Spleen (tissue), 13 donors: ENCODE measurements at places on chromosomes 12 and 14. TPM values are rescaled to one million over a fixed set of nuclear protein-coding genes. Genes with fewer than 3 reads are reported as not detected.

- peaks cover 44% of the 10 kb centered on the region for H3K4me1 ChIP-seq
- peaks cover 19% of the 10 kb centered on the region for H3K36me3 ChIP-seq
- H3K4me3 ChIP-seq: peak overlapping the region; percentile 70
- DNase-seq: no peak
Observed at GRCh38 chr12:48717252-48717695, 767 bp upstream of the CCNT1 start.

DNA sequence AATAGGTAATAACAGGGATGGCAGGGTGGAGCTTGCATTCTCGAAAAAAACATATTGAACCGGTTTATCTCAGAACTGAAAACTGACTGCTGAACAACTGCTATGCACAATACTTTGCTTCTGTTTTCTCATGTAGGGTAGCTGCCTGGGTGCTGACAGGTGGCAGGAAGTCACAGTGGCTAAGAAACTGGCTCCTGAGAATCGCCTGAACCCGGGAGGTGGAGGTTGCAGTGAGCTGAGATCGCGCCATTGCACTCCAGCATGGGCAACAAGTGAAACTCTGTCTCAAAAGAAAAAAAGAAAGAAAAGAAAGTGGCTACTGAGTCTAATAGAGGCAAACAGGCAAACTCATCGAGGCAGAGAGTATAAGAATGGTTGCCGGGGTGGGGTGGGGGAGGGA, 113.1 kb downstream of the CCDC60 start:
- H3K4me3 ChIP-seq: no peak overlapping the region
- H3K4me1 ChIP-seq: no peaks in the 10 kb centered on the region
- no peak overlapping the region for H3K27ac ChIP-seq
- DNase-seq: no peak
- no peaks in the 10 kb centered on the region for H3K27me3 ChIP-seq
- H3K36me3 ChIP-seq: no peaks in the 10 kb centered on the region

DNA sequence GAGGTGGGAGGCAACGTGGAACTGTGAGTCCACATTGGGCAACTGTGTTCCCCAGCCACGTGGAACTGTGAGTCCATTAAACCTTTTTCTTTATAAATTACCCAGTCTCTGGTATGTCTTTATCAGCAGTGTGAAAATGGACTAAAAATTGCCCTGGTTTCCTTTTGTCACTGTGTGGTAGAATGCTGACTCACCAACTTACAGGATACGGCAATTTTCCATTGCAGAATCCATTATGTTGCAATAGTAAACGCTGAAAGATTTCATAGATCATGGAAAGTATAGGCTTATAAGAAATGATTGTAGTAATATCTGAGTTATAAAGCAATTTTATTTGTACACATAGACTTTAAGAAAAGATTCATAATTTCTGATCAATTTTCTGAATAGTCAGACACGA, 93.0 kb downstream of the GTF2A1 start:
- no peak overlapping the region for H3K4me3 ChIP-seq
- no peaks in the 10 kb centered on the region for H3K36me3 ChIP-seq
- H3K27me3 ChIP-seq: no peaks in the 10 kb centered on the region
- peak overlapping the region; percentile 28 for H3K27ac ChIP-seq
- no peak for DNase-seq

The CLMN gene
- 21.4 TPM for total RNA-seq

The ACSS3 gene
- 5.9 TPM for total RNA-seq

DNA sequence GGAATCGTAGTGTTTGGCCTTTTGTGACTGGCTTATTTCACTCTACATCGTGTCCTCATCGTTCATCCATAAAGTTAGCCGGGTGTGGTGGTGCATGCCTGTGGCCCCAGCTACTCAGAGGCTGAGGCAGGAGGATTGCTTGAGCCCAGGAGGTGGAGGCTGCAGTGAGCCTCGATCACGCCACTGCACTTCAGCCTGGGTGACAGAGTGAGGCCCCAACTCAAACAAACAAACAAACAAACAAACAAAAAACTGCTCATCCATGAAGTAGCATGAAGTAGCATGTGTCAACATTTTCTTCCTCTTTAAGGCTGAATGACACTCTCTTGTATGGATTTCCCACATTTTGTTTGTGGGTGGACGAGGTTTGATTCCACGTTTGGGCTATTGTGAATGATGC, 44.0 kb upstream of the MEG3 start:
- no peak overlapping the region for H3K4me3 ChIP-seq
- no peaks in the 10 kb centered on the region for H3K4me1 ChIP-seq
- no peaks in the 10 kb centered on the region for H3K27me3 ChIP-seq
- DNase-seq: peak; percentile 14
- no peak overlapping the region for H3K27ac ChIP-seq

DNA sequence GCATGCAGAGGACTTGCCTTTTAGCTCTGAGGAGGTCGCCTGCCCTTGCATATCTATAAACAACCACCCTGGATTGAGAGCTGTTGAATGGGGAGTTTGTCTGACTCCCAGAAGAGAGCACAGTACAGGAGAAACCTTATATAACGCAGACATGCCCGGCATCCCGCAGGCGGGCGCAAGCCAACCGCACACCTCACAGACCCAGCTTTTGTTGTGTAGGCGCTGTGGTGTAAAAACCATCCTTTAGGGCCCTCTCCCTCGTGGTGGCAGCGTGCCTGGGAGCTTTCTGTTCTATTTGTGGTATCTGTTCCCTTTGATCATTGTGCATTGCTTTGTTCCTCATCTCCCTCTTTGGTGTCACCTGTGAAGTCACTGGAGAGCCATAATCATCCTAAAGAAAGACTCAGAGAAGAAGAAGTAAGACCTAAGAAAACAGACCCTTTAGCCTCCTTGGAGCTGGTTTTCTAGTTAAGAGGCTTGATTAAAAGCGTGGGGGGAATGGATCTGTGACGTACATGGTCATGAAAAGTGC, 77.7 kb downstream of the ETV6 start:
- H3K4me1 ChIP-seq: peaks cover 95% of the 10 kb centered on the region
- no peak overlapping the region for H3K27ac ChIP-seq
- no peak for DNase-seq
- no peaks in the 10 kb centered on the region for H3K36me3 ChIP-seq

The POTEM gene
- not detected for total RNA-seq

DNA sequence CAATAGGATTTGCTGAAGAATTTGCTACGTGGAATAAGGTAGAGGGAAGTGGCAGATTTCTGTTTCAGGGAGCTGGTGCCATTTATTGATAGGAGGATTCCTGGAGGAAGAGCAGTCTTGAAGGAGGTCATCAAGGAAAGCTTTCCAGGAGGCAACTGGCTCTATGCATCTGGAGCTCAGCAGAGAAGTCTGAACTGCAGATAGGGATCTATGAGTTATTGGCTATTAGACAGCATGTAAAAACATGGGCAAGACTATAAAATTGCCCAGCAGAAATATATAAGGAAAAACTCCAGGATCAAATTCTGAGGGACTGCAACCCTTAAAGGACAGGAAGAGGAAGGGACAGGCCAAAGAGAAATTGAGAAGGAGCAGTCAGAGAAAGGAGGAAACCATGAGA, 8.9 kb upstream of the RAP1B start:
- H3K27ac ChIP-seq: no peak overlapping the region
- no peak overlapping the region for H3K4me3 ChIP-seq
- no peaks in the 10 kb centered on the region for H3K27me3 ChIP-seq
- H3K4me1 ChIP-seq: peaks cover 10% of the 10 kb centered on the region
- no peak for DNase-seq

DNA sequence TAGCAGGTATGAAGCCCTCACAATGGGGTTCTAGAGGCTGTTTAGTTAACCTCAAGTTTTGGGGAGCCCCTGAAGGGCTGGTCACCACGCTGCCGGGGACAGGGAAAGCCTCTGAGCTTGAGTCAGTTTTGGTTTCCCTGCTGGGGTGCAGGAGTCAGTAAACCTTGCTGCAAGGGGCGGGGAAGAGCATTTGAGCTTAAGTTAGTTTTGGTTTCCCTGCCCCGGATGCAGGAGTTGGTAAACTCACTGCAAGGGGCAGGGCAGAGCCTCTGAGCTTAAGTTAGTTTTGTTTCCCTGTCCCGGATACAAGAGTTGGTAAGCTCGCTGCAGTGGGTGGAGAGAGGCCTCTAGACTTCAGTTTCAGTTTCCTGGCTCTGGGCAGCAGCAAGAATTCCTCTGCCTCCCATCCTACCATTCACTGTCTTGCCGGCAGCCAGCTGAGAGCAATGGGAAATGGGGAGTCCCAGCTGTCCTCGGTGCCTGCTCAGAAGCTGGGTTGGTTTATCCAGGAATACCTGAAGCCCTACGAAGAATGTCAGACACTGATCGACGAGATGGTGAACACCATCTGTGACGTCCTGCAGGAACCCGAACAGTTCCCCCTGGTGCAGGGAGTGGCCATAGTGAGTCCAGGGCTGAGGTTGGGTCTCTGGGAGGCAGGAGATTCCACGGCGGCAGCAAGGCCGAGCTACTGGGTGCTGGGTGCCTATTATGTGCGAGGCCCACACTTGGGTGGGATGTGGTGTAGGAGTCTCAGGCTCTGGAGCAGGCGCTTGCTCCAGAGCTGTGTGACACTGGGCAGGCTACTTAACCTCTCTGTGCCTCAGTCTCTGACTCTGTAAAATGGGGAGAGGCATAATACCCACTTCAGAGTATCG, at the start of gene OAS2:
TSS of gene OAS2 (plus strand) at position 357 of the 878 bp plus-strand sequence. CDS start at position 447, 90 bp downstream.
- peak; percentile 91 for DNase-seq
- H3K4me3 ChIP-seq: peak within 1 kb of the TSS; percentile 79
- no peaks in the 10 kb centered on the region for H3K27me3 ChIP-seq
- H3K4me1 ChIP-seq: peaks cover 27% of the 10 kb centered on the region

The TAS2R19 gene
- 9.7 TPM for total RNA-seq

GRCh38 chr14:50860478-50861086, 11.3 kb upstream of the ABHD12B start:
- H3K36me3 ChIP-seq: no peaks in the 10 kb centered on the region
- peak overlapping the region; percentile 72 for H3K27ac ChIP-seq
- H3K4me1 ChIP-seq: peaks cover 25% of the 10 kb centered on the region
- no peaks in the 10 kb centered on the region for H3K27me3 ChIP-seq

- H3K36me3 ChIP-seq: peaks cover 6% of the 10 kb centered on the region
- no peak for DNase-seq
- peaks cover 70% of the 10 kb centered on the region for H3K4me1 ChIP-seq
- peaks cover 3% of the 10 kb centered on the region for H3K27me3 ChIP-seq
Observed at GRCh38 chr14:105421723-105422615, 2.3 kb downstream of the MTA1 start.

The CLEC14A gene
- 30.4 TPM for total RNA-seq

- H3K36me3 ChIP-seq: no peaks in the 10 kb centered on the region
- H3K27ac ChIP-seq: no peak overlapping the region
- DNase-seq: no peak
- H3K27me3 ChIP-seq: no peaks in the 10 kb centered on the region
Observed at GRCh38 chr14:38420048-38420447, 164.2 kb upstream of the CLEC14A start.

- H3K27me3 ChIP-seq: no peaks in the 10 kb centered on the region
- no peak for DNase-seq
- peak overlapping the region; percentile 46 for H3K27ac ChIP-seq
- no peaks in the 10 kb centered on the region for H3K36me3 ChIP-seq
Observed at GRCh38 chr12:94588346-94588745, 62.0 kb downstream of the TMCC3 start.

GRCh38 chr14:63901434-63902085, 48.8 kb downstream of the SYNE2 start:
- no peaks in the 10 kb centered on the region for H3K27me3 ChIP-seq
- peak overlapping the region; percentile 88 for H3K27ac ChIP-seq
- H3K4me3 ChIP-seq: no peak overlapping the region
- H3K4me1 ChIP-seq: peaks cover 82% of the 10 kb centered on the region

DNA sequence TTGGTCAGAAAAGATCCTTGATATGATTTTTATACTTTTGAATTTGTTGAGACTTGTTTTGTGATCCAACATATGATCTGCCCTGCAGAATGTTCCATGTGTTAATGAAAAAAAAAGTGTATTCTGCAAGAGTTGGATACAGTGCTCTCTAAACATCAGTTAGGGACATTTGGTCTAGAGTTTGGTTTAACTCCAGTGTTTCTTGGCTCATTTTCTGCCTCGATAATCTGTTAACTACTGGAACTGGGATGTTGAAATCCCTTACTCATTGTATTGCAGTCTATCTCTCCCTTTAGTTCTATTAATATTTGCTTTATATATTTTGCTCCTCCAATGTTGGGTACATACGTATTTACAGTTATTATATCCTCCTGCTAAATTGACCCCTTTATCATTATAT, 18.3 kb upstream of the TXNRD1 start:
- H3K27me3 ChIP-seq: no peaks in the 10 kb centered on the region
- no peak overlapping the region for H3K27ac ChIP-seq
- no peaks in the 10 kb centered on the region for H3K4me1 ChIP-seq
- H3K36me3 ChIP-seq: no peaks in the 10 kb centered on the region
- no peak overlapping the region for H3K4me3 ChIP-seq

- H3K36me3 ChIP-seq: no peaks in the 10 kb centered on the region
- no peak overlapping the region for H3K4me3 ChIP-seq
- no peaks in the 10 kb centered on the region for H3K27me3 ChIP-seq
Observed at GRCh38 chr12:11732023-11732422, 82.5 kb downstream of the ETV6 start.

DNA sequence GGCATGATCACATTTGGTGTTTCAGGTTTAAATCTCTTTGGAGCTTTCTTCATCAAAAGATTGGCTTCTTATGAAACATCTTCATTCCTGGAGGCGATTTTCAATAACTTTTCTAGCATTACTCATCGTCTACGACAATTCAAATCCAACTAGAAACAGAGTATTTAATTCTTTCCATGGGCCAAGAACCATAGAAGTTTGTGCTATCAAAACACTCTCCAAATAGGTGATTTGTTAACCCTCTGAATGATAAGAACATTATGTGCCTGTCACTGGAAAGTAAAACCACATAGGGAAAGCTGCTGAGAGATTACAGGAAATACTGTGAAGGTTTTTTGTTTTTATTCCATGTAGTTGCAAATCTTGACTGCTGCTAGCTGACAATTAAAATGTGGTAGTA, 6.9 kb upstream of the DCN start:
- no peak overlapping the region for H3K4me3 ChIP-seq
- H3K27me3 ChIP-seq: no peaks in the 10 kb centered on the region
- no peaks in the 10 kb centered on the region for H3K36me3 ChIP-seq
- no peak for DNase-seq

GRCh38 chr12:46983959-46984841, 95.2 kb upstream of the PCED1B start:
- no peak for DNase-seq
- no peaks in the 10 kb centered on the region for H3K36me3 ChIP-seq
- no peak overlapping the region for H3K4me3 ChIP-seq
- peaks cover 8% of the 10 kb centered on the region for H3K27me3 ChIP-seq

DNA sequence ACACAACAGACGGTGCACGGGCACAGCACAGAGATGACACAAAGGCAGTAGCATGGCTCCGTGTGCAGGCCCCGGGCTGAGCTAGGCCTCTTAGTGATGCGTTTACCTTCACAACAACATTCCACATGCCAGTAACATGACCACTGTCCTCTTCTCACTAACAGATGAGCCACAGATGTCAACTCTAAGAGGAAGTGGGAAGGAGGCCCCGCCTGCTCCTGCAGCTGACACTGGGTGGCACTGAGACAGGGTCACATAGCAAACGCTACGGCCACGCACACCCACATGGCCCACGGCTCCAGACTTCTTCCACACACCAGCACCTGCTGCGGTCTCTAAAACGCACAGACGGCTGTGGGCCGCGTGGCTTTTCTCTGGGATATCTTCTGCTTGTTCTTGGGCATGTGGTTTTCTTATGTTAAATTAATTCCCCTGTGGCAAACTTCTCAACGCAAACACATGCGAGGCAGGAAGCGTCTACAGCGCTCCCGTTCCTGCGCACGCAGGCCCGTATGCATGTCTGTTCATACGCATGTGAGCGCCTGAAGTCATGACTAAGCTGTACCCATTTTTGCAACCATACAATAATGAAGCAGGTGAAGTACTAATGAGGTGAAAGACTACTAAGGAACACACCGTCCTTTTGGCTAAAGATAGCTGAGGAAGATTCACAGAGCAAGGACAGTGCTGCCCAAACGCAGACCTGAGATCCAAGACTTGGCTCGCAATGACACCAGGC, 26.8 kb downstream of the AMN start:
- no peaks in the 10 kb centered on the region for H3K4me1 ChIP-seq
- H3K4me3 ChIP-seq: no peak overlapping the region
- no peak overlapping the region for H3K27ac ChIP-seq
- peak; percentile 87 for DNase-seq

The PRPH gene
- 1.3 TPM for total RNA-seq
